GM20000 (cell line): ENCODE measurements at places on chromosomes 6 and 20.

DNA sequence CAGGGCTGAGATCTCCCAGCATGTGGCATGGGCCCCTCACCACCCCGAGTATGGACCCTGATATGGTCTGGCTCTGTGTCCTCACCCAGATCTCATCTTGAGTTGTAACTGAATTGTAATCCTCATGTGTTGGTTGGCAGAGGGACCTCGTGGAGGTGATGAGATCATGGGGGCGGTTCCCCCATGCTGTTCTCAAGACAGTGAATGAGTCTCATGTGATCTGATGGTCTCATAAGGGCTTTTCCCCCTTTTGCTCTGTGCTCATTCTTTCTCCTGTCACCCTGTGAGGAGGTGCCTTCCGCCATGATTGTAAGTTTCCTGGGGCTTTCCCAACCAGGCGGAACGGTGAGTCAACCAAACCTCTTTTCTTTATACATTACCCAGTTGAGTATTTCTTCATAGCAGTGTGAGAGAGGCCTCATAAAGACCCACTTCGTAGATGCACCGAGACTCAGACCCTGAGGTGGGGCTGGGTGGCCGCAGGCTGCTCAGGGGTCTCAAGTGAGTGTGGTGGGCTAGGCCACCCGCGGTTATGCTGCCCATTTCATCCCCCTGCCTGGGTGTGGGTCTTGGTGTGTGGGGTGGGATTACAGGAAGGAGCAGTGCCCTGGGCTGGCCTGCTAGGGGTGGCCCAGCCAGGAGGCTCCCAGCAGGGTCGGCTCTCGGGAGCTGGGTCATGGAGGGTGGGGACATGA is 26.2 kb upstream of the GATA5 start:
- peak; percentile 78 for DNase-seq

DNA sequence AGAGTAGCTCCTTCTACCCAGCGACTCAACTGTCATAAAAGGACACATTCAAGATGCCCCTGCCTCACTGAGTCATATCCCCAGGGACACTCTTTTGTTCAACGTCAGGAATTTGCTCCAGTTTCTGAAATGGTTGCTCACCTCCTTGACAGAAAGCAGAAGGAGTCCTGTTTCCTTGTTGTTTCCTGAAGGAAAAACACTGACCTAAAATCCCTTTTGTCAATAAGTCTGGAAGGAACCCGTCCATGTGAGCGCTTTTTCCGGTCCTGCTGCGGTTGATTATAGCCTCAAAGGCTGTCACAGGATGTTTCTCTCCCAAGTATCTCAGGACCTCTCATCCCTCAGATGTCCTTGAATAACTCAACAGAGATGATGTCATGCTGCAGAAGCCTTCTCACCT is 113.6 kb upstream of the PLEKHG1 start:
- DNase-seq, result no peak

DNA sequence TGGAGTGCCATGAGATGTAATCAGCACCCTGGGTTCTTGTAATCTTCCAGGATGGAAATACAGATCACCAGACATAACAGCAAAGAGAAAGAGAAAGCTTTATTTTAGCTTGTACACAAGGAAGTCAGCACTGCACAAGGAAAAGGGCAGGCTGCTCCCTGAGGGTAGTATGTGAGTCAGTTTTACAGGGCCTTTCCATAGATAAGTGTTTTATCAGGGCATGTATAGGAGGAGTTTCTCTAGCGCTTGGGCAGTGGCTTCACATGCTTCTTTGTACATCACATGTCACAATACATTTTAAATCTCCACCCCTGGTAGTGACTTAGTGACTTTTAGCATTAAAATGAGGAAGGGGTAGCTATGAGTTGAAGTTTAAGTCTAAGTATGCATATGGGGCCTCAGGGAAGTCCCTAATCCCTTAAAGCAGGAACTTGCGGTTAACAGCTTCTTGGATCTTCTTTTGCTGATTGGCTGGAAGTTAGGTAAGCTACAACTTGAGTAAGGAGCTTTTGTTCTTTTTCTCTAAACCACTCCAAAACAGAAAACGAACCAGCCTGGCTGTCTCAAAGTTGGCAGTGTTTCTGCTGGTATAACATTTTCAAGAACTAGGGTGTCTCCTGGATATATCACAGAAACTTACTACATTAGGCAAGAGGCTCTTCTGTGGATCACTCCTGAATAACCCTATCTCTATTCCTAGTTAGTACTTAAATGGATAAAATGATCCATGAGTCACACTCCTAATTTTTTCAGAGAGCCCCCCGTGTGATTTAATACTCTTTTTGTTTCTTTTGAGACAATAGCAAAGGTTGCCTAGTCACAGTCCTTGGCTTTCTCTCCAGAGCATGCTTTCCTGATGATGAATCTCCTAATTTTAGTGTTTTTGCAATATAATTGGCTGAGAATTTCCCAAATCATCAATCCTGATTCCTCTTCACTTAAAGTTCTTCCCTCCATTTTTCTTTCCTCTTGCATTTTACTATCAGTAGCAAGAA is 60.2 kb downstream of the MRAP2 start:
- DNase-seq, result no peak

- no peak for DNase-seq
Measured at GRCh38 chr6:157036245-157036711, 259.1 kb downstream of the ARID1B start.

- no peak for DNase-seq
Measured at GRCh38 chr6:19845266-19846041, 8.3 kb downstream of the ID4 start.

DNA sequence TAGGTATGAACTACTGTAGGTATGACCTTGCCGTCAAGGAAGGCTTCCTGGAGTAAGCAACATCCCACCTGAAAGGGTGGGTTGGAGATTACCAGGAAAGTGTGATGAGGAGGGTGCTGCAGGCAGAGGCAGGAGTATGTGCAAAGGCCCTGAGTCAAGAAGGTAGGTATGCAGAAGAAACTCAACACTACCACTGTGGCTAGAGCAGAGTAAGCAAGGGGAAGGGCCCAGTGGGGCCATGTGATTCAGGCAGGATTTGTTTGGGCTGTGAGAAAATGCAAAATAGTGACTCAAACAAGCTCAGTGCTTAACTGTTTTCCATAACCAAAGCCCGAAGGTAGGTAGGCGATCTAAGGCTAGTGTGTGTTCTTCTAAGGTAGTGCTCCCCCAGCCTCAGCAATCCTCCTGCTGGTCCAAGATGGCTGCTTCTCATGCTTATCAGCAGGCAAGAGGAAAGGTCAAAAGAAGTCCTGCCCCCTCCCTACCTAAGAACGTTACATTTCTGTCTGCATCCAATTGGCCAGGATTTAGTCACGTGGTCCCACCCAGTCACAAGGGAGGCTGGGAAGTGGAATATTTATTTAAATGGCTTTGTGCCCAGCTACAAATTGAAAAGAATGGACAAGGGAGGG is 36.2 kb upstream of the HMGA1 start:
- no peak for DNase-seq

DNA sequence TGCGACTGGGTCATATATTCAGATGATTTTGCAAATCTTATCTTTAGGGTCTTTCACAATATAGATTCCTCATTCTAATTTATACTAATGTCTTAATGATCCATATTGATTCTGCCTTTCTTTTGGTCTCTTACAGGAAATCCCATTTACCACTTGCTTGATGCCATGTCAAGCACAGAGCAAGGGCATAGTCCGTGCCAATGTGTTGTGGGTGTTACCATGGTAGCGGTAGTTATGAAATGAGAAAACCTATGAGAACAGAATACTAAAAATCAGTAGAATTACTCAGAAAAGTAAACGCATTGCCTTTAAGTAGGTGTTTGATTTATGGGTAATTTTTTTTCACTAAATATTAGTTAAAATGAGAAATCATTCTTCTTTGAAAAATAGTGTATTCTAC is 153.9 kb upstream of the RAB32 start:
- DNase-seq, result no peak

DNA sequence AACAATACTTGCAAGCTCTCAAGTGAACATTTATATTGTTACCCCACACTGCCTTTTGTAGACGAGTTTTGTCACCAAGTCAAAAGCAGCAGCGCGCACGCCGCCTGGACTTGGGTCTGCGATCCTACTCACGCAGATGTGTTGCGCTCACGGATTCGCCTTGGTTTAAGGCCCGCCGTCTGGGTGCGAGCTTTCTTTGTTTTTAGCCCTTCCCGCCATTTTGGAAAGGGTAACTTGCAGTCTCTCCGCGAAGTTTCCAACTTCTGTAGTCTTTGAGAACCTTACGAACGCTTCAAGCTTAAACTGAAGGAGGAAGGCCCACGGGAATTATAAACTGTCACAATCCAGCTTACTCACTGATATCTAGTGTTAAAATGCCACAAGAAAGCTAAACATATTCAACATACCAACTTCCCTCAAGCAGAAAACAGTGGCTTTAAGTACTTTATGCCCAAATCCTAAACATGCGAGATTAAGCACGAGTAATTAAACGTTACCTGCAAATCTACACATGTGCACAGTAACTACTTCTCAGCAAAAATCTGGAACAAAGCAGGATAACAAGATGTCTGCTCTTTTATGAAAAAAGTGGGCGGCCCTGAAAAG is 80.4 kb upstream of the BTN3A2 start:
- peak; percentile 6 for DNase-seq

DNA sequence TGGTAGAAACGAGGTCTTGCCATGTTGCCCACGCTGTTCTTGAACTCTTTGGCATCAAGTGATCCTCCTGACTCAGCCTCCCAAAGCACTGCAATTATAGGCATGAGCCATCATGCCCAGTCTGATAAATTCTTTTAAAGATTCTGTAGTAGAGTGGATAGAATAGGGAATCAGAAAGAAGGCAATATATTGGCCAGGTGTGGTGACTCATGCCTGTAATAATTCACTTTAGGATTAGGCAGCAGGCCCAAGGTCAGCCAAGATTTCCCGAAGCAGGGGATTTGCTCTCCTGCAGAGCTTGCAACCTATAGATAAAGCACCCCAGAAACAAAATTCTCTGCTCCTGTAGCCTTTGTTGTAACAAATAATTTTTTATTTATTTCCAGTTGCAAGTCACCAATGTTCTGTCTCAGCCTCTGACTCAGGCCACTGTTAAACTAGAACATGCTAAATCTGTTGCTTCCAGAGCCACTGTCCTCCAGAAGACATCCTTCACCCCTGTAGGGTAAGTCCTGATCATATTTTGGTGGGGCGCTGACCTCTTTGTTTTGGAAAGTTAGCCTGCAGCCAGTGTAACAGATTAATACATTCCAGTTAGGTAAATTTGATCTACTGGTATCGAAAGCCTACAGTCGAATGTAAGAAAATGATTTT is 30.4 kb upstream of the MROH8 start:
- DNase-seq, result no peak

DNA sequence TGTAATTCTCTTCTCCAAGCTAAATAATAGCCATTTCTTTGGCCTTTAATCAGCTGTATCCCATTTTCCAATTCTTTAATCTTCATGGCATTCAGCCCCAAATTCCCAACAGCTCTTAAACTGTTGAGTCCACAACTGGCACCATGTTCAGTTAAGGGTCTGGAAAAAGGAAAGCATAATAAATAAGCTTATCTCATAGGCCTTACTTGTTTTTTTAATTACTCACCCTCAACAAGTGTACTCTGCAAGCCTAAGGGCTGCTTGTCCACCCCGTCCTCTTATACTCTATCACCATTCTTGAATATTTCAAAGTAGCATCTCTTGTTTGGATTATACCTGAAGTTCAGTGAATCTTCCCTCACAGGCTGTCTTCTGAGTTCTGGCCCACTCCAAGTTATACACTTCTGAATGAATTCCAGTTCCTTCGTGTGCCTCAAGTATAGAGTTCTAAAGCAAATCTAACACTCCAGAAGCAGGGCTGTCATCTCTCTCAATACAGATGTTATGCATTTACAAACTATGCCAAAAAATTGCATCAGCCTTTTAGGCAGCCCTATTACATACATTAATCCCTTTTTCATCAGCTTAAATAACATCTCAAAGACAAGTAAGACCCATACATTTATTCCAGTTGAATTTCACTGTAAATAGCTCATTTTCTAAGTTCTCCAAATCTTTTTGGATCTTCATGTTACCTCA is 98.7 kb downstream of the COL21A1 start:
- no peak for DNase-seq

DNA sequence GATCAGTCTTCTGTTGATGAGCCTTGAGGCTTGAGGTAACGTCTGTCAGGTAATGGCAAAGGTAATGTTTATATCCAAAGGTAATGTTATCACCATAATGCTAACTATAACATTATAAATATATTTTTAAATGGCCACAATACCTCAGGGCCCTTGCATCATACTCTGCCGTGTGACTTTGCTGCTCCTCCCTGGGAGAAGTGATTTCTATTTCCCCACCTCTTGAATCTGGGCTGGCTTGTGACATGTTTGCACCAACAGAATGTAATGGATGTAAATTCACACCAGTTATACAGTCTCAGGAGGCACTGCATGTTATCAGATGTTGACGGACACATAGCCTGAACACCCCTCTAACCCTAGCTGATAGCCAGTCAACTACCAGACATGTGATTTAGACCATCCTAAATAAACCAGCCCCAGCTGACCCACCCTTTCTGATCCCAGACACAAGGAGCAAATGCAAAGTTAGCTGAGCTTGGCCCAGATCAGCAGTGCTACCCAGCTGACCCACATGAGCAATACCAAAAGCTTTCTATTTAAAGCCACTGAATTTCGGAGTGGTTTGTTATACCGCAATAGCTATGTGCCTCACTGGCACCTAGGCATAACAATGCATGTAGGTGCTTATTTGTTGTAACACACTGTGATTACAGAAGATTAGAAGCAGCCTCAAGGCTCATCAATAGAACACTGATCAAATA is 93.8 kb upstream of the SIRPA start:
- no peak for DNase-seq

DNA sequence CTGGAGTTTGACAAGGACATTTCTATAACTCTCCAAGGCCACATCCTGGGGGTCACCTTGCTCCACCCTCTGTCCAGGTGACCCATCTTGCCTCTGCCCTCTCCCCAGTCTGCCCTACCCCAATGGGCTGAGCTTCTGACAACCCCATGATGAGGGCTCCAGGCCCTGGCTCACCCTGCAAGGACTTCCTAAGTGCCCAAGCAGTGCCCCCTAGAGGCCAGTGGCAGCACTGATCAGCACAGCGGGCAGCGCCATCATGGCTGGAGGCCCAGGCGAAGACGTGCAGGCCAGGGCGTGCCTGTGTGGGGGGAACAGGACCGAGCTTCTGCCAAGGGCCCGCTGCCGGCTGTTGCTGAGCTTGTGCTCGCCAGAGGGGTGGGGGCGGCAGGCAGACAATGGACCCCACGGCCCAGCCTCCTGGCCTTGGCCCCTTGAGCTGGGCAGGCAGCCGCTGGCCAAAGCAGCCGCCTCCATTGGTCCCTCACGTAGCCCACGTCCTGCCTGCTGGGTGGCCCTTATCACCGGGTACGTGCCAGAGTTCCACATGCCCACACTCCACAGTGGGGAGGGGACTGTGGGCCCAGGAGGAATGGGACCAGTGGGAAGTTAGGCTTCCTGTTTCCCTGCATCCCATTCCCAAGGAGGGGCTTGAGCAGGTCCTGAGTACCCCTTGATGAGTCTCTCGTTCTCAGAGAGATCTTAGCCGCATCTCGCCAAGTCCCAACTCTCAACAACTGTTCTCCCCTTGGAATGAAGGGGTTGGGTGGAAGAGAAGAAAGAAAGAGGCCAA is 64.3 kb downstream of the MRPL14 start:
- no peak for DNase-seq

DNA sequence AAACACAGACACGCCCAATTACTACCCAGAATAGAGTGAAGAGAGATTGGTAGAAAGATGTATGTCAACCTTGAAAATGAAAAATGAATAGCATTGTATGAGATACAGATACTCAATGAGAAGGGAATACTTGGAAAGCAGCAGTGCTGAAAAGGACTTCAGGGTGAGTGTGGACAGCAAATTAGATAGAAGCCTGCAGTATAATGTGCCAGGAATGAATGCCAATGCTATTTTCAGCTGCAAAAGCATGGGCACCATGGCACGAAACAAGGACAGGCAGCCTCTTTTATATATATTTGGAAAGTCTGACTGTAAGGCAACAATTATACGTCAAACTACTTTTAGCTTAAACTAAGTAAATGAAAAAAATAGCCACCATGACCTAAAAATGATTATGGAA is 118.2 kb downstream of the PTCHD4 start:
- DNase-seq, result no peak
